ENCODE measurements at places on chromosomes 2 and 18.

DNA sequence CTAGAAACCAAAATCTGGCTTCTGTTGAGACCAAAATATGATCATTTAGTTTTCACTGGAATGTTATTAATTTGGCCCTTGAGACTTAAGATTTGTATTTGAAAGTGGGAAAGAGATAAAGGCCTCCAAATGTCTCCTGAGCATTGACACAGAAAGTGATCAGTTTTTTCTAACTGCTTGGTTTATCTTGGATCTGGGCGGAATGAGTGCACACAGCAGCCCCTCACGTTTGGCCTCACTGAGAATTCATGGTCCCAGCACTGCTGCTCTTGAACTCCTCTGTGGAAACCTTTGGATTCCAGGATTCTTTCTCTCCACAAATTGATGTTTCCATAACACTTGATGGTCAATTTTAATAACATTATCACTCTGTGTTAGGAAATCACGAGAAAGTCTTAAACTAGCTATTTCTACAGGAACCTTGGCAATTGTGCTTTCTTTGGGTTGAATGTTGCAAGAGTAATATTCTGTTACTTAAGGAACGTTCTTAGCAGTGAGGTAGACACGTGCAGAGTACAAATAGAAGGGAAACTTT, 180.3 kb upstream of the BCL2L11 start:
- DNase-seq: no peak

DNA sequence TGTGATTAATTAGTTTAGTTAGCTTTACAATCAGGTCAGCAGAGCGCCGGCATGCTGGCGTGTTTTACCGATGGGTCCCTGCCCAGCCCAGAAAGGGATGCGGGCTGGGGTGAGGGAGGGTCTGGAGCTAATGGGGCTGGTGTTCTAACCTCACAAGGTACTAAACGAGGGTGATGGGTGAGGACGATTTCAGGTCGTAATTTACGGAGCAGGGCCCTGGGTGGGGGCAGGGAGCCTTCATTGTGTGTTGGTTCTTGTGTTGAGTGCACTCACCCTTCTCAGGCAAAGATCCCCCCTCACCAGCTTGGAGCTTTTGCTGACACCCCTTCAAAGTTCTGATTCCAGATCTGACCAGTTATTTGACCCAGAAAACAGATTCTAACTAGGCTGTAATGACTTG, 39.5 kb downstream of the PTGR3 start:
- DNase-seq: no peak

DNA sequence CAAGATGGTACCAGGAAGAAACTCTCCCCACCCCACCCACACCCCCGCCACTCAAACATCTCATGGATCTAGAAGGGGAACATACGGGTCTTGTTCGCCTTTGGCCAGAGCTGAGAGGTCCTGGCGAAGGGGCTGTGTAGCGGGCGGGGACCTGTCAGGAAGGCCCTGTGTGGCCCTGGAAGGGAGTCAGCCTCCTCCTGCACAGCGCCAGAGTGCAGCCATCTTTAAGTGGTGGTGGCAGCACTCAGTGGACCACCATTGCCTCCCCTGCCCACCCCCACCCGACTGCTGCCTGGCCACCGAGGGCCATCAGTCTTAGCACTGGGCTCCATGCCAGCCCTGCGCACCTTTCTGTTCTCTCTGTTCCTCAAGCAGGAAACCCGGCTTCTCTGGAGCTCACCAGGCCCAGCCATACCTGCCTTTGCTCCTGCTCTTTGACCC, 11.6 kb upstream of the FAHD2A start:
- no peak for DNase-seq

DNA sequence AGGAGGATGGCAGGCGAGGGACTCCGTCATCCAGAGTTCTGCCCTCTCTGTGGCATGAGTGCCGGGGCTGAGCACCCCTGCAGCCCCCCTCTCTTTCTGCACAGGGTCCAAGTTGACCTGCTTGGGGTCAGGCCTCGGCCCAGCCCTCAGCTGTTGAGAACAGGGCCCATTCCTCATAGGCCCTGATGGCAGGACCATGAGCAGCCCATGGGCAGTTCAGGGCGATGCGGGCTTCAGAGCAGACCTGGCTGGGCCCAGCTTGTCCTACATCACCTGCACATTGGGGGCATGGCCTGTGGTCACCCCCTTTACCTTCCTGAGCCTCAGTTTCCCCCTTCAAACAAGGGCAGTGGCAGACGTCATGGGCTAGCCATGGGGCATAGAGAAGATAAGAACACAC, 238.1 kb downstream of the SEPTIN10 start:
- no peak for DNase-seq

DNA sequence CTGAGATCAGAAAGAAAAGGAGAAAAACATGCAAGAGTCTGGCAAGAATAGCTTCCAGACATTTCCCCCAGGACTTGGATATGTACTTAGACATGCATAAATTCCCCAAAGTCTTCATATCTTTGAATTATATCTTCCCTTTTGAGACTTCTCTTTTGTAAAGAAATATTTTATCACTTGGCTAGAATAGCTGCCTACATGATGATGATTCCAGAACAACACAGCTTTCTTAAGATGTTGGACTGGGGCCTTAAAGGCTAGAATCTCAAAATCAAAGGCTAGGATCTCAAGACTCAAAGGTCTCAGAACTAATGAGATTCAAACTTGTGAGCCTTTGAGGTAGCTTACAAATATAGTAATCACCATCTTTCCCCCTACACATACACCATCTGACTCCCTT, 842.3 kb downstream of the BCL11A start:
- DNase-seq: no peak

Data from CD4-positive, alpha-beta T cell treated with Interleukin-2 at 100 ng/mL for 4 hours (primary cell).